Activated naive CD4-positive, alpha-beta T cell treated with anti-CD3 and anti-CD28 coated beads, Interleukin-2, amount 50 U/mL, for 16 hours (primary cell): ENCODE measurements at places on chromosomes 3 and 15.

- DNase-seq, result no peak
Measured at GRCh38 chr3:140370686-140371085, 307.2 kb upstream of the TRIM42 start.

DNA sequence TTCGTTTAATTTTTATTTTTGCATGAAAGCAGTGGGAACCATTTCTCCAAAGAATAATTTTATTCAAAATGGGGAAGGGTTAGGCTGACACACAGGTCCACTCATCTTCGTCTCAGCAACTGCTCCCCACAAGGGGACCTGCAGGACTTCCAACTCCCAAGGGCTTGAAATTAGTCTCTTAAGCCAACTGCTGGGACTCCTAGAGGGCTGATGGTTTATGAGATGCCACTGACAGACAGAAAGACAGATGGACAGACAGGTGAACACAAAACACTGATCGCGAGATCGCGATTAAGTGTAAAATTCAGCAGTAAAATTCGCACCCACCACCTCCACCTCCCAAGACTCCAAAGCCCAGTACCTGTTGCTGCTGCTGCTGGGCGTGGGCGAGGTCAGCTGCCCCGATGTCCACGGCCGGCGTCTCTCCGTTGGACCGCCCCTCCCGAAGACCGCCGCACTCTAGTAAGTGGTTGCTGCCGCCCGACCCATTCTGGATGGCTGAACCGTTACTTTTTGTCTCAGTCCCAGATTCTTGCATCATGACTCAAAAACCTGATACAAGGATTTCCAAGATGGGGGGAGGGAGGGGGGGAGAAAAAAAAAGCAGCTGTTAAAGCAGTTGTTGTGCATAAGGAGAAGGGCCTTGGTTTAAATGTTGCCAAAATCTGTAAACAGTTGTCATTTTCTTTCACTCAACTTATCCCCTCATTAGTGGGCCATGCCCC is 385.5 kb downstream of the FOXP1 start:
- no peak for DNase-seq

DNA sequence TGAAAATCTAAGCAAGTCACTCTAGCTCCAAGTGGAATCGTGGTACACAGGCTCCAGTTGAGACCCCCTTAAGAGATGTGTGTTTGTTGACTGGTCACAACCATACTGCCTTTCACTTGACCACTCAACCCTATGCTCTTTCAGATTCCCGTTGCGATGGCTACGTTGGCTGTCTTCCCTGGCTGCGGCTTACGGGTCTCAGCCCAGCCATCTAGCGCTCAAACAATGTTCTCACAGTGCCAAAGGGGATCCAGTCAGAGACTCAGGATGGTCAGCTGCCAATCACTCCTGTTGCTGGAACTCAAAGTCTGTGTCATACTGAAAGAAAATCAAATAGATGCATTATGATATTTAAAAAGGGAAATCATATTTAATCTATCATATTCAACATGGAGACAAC is 237.6 kb downstream of the ITPR1 start:
- DNase-seq, result no peak

DNA sequence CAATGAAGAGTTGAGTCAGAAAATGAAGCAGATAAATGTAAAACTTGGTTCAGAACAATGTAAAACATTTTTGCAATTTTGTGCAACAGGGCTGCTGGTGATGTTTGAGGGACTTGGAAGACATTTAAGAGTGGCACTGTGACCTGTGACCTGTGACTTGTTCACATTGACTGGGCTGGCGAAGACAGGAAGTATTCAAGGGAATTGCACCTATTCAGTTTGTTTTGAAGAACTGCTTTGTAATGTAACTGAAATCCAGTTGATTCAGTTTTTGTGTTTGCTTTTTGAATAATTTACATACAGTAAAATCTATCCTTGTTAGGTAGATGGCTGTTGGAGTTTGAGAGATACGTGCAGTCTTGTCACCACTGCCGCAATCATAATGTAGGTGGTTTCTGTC is 35.4 kb downstream of the MCTP2 start:
- no peak for DNase-seq

- DNase-seq, result no peak
Measured at GRCh38 chr3:54966979-54967378, 39.1 kb upstream of the LRTM1 start.

- DNase-seq, result no peak
Measured at GRCh38 chr15:40010686-40011085, 28.3 kb downstream of the SRP14 start.

GRCh38 chr3:178676942-178677790 is 140.9 kb downstream of the KCNMB2 start:
- no peak for DNase-seq

DNA sequence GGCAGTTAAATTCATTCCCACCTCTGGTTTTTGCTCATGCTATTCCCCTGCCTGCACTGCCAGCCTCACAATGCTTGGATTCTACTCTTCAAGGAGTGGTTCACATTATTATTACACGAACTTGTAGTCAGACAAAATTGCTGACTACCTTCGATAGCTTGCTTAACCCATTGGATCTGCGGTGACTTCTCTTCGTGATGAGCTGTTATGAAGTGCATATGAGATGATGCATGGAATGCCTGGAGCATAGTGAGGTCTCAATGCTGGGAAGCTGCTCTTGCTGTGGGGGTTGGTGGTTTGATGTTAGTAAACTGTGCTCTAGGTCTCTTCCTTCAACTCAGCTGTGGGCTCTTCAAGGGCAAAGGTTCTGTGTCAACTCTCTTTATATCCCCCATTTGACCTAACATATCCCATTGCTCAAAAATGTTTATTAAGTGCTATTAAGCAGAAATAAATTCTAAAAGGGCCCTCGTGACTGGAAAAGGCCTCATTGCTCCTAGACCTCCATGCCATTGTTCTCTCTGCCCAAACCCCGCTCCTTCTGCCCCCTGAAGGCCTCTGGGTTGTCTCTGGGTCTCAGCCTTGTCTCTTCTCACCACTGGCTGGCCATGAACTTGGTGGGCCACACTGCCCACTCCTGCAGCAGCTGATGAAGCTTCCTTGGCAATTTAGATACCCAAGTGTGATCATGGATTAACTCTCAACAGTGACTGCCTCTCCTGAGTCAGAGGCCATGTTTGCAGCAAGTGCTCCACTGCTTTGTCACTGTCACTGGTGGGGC is 4.5 kb upstream of the SLCO2A1 start:
- DNase-seq, result no peak

DNA sequence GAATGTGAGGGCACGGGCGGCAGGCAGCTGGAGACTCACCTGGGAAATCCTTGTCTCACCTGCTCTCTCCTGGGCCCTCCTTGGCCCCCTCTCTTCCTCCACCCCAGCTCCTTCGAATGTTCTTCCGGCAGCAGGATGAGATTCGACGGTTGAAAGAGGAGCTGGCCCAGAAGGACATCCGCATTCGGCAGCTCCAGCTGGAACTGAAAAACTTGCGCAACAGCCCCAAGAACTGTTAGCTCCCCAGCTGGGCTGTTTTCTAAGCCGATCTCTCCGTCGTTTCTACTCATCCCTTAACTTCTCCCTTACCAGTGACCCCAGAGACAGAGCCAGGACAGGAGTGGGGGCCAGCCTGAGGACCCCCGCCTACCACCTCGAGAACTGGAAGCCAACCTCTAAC is 95.0 kb downstream of the ANP32A start:
- no peak for DNase-seq

GRCh38 chr3:122576174-122576940 is 1.1 kb upstream of the PARP15 start:
- DNase-seq, result peak; percentile 72

DNA sequence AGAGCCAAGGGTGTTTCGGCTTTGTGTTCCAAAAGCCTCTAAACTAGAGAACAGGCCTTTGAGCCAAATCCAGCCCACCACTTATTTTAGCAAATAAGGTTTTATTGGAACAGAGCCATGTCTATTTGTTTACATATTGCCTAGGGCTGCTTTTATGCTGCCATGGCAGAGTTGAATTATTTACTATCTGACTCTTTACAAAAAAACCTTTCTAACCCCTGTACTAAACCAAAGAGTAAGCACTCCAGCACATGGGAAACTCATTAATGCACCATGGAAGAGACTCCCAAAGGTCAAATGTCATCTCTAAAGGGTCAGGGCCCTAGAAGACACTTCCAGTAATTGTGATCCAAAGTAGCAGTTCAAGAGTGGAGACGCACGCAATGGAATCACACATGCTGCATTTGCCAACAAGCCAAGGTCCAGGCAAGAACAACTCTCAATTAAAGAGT is 22.3 kb downstream of the OSBPL10 start:
- DNase-seq, result no peak

DNA sequence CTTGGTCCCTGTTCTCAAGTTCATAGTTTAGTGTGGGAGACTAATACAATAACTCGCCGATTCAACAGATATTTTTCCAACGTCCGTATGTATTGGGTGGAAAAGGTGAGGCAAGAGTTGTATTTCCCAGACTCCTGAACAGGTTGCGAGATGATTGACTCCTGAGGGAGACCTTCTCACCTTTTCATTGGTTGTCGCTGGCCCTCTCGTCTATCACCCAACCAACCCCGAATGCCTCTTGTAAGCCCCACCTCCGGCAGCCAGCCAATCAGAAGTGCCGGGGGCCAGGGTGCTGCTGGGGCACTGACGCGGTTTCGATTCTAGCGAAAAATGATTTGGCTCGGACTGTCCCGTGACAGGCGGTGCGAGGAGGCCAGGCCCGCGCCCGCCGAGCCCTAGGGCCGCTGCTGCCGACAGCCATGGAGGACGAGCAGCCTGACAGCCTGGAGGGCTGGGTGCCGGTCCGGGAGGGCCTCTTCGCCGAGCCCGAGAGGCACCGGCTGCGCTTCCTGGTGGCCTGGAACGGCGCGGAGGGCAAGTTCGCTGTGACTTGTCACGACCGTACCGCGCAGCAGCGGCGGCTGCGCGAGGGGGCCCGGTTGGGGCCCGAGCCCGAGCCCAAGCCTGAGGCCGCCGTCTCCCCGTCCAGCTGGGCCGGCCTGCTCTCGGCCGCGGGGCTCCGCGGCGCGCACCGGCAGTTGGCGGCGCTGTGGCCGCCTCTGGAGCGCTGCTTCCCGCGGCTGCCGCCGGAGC is at the start of gene WHAMM:
TSS of gene WHAMM (plus strand) at position 321 of the 753 bp plus-strand sequence. CDS start at position 420, 99 bp downstream.
- peak; percentile 95 for DNase-seq

DNA sequence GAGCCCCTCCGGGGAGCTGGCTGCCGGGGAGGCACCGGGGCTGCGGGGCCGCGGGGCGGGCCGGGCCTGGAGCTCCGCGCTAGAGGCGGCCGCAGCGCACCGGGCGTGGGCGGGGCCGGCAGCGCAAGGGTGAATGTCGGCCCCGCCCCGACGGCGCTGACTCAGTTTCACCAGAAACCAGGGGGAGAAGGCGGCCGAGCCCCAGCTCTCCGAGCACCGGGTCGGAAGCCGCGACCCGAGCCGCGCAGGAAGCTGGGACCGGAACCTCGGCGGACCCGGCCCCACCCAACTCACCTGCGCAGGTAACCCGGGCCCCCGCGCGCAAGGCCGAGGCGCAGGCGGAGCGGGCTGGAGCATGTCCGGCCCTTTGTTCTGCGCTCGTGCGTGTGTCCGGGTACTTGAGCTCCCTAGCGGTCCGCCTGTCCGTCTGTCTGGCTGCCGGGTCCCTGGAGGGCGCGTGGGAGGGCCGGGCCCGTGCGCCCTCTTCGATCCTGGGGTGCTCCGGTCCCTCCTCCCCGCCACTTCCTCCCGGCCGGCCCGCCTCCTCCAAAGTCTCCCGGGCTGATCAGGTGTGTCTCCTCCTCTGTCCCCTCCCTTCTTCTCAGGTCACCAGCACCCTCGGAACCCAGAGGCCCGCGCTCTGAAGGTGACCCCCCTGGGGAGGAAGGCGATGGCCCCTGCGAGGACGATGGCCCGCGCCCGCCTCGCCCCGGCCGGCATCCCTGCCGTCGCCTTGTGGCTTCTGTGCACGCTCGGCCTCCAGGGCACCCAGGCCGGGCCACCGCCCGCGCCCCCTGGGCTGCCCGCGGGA is at the start of gene SPINT1:
TSS of gene SPINT1 (plus strand) at position 164 of the 811 bp plus-strand sequence. CDS start at position 671, 507 bp downstream.
- peak; percentile 78 for DNase-seq

GRCh38 chr3:179526989-179527391 is 35.7 kb upstream of the ACTL6A start:
- DNase-seq, result no peak

DNA sequence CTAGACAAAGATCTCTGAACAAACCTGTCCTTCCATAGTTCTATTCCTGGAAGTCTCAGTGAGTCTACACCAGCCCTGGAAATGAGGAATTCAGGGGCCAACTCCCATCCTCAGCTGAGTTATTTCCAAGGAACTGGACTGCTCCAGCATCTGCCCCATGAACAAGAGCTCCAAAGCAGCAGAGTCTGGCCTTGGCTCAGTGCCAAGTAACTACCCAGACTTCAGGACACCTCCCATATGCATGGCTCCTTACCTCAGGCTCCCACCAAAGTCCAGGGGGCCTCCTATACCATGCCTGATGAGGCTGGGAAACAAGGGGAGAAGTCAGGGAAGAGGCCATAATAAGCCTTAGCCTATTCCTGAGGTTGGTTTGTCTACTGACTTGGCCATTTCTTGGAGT is 45.0 kb downstream of the FAIM start:
- no peak for DNase-seq

DNA sequence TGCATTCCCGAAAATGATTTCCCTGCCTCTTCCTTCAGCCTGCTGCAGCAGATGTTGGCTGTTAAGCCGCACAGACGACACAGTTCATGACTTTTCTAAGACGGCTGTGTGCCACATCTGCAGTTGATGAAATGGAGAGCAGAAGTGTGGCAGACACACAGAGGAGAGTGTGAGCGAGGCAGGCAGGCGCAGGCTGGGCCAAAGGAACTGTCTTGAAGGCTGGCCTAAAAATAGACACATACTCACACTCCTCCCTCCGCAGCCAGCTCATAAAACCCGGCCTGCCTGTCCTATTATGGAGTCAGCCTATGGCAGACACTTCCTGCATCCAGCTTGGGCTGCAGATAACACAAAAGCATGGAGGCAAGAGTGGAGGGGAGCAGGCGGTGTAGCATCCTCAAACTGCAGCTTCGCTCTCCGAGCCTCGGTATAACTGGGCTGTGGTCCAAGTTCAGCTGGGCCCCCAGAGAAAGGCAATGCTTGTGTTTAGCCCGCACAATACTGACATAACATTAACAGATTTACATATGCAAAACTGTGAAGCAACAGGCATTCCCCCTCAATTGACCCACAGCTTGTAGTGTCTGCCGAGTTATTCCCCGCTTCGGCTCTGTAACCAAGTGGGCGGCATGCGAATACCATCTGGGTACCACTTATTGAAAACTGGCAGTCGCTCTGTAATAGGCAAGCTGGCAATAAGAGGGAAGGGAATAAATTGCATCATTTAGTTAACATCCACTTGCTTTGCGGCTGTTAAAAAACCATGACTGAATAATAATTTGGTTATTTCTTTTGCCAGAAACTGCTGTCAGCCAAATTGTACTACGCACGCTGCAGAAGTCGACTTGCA is 40.8 kb downstream of the FOXP1 start:
- DNase-seq, result no peak

- no peak for DNase-seq
Measured at GRCh38 chr3:4163011-4163410, 140.2 kb upstream of the SETMAR start.

- DNase-seq, result no peak
Measured at GRCh38 chr15:52069559-52069958, 43.0 kb downstream of the BCL2L10 start.

GRCh38 chr3:78066287-78066686 is 1026.4 kb downstream of the ROBO2 start:
- DNase-seq, result no peak

- no peak for DNase-seq
Measured at GRCh38 chr15:92392462-92392861, 1.2 kb upstream of the ST8SIA2 start.

- DNase-seq, result no peak
Measured at GRCh38 chr15:74680456-74680855, 15.4 kb downstream of the EDC3 start.
